ENCODE measurements at places on chromosomes 6 and 20.

GRCh38 chr6:1610497-1611321 is 994 bp downstream of the FOXC1 start:
- peak; percentile 39 for DNase-seq

DNA sequence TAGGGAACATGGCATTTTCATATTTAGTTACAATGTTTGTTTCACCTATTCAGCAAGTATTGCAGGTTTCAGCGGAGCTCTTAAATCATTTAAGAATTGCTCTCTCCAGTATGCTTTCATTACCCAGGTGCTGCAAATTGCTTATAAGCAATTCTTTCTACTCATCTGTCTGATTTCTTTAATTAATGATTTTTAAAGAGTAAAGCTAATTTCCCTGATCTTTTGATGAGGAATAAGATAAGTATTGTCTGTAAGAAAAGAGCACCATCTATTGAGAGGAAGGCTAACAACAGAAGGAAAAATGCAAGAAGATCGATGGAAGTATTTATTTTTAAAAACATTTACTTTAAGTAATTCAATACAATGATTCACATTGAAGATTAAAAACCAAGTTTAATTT is 2.0 kb downstream of the OPRM1 start:
- no peak for DNase-seq

DNA sequence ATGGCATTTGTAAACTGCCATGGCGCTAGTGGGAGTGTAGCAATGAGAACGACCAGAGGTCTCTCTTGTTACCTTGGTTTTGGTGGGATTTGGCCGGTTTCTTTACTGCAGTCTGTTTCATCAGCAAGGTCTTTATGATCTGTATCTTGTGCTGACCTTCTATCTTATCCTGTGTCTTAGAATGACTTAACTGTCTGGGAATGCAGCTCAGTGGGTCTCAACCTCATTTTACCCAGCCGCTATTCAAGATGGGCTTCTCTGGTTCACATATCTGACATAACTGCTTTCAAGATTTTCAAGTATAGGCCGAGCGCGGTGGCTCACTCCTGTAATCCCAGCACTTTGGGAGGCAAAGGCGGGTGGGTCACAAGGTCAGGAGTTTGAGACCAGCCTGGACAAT is 1.9 kb upstream of the SFT2D1 start:
- DNase-seq, result no peak

- no peak for DNase-seq
Observed at GRCh38 chr6:21518317-21518716, 75.2 kb upstream of the SOX4 start.

- DNase-seq, result no peak
Observed at GRCh38 chr6:157148391-157149323, 174.7 kb downstream of the TMEM242 start.

- no peak for DNase-seq
Observed at GRCh38 chr20:17497821-17498580, 33.2 kb downstream of the BFSP1 start.
